ENCODE measurements at places on chromosomes 2 and 18.
A peak's percentile ranks its signal among the peaks of the same experiment; 100 is the strongest.

DNA sequence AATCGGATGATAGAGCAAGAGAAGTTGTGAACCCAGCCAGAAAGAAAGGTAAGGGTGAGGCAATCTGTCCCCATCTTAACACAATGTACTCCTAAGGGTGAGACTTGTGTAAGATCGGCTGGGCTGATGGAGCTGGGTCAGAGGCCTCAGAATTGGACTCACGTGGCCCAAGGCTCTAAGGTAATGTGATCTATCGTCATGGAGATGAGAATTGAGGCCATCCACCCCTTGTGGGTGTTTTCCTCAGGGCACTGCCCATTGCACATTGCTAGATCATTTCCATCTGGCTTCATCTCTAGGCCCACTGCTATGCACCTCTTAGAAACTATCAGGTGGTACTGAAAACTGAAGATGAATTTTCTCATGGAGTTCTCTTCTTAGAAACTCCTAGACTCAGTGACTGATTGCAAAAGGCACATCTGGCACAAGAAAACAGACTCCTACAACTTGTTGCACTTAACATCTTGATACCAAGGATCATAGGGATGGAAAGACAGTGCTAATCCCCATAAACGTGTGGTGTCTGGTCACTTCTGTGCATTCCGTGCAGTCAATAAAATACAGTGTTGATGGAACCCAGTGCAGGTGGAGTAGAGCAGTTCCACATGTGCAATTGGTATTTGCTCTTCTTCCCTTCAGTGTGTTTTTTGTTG lies 228.9 kb upstream of the FOSL2 start:
- H3K27ac ChIP-seq: peak overlapping the region; percentile 90
- H3K4me3 ChIP-seq: no peak overlapping the region
- H3K4me1 ChIP-seq: peaks cover 60% of the 10 kb centered on the region
- DNase-seq: peak; percentile 91
- no peaks in the 10 kb centered on the region for H3K36me3 ChIP-seq

- no peaks in the 10 kb centered on the region for H3K36me3 ChIP-seq
- H3K27me3 ChIP-seq: no peaks in the 10 kb centered on the region
- no peak for DNase-seq
- no peak overlapping the region for H3K4me3 ChIP-seq
- H3K4me1 ChIP-seq: no peaks in the 10 kb centered on the region
- no peak overlapping the region for H3K27ac ChIP-seq
These were observed 227.2 kb upstream of the KLHL29 start for GRCh38 chr2:23157812-23158211.

DNA sequence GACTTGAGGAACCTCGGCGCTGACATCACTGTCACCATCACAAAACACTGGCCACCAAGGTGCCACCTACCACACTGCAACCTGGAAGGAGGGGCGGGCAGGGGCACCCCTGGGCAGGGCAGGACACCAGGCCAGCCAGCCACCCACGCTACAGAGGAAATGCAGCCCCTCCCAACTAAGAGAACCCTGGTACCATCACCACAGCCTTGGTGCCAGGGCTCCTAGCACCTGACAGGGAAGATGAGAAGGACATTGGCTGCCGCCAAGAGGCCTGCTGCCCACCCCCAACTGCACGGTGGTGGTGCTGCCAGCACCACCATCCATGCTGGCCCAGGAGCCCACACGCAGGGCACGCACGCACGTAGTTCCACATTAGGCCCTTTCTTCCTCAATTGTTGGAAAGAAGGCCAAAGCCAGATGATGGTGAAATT lies 88.7 kb downstream of the HDAC4 start:
- H3K4me1 ChIP-seq: peaks cover 68% of the 10 kb centered on the region
- no peaks in the 10 kb centered on the region for H3K27me3 ChIP-seq
- peak; percentile 85 for DNase-seq
- no peaks in the 10 kb centered on the region for H3K36me3 ChIP-seq
- peak overlapping the region; percentile 99 for H3K27ac ChIP-seq

DNA sequence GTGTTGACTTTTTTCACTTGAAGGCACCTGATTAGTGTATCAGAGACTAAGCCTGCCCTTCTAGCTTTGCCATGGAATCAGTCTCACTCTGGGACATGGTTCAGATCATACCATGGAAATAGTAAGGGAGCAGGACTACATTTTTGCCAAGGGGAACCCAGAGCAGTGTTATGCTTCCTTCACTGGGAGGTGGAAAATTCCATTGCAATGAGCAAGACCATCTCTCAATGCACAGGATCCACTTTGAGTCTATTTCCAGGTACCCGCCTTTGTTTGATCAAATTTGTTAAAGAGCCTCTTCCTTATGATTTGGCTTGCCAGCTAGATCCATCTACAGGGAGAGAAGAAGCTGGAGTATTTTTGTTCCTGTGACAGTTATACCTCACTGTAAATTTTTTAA lies 395.8 kb downstream of the MTX2 start:
- no peaks in the 10 kb centered on the region for H3K27me3 ChIP-seq
- no peak for DNase-seq
- no peak overlapping the region for H3K27ac ChIP-seq
- no peaks in the 10 kb centered on the region for H3K36me3 ChIP-seq

- H3K4me3 ChIP-seq: no peak overlapping the region
- no peaks in the 10 kb centered on the region for H3K4me1 ChIP-seq
- no peak for DNase-seq
- H3K27me3 ChIP-seq: no peaks in the 10 kb centered on the region
- no peaks in the 10 kb centered on the region for H3K36me3 ChIP-seq
These were observed 191.5 kb upstream of the SALL3 start for GRCh38 chr18:78788161-78788560.

DNA sequence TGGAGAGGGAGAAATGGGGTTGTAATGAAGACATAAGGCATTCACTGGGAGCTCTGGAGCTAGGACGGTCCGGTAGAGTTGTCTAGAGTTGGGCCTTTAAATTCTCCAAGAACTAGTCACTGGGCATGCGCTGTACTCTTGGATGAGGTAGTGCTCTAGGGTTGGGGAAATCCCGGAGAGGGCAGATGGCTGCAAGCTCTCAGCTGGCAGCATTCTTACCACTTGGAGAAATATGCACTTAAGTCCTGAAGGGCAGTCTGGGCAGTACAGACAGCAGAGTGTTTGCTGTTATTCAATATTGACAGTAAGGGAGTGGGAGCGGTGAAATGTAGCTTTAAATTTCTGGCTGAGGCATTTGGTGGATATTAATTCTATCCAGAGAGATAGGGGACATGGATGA lies 214.6 kb downstream of the RDH14 start:
- no peak overlapping the region for H3K4me3 ChIP-seq
- no peak overlapping the region for H3K27ac ChIP-seq
- H3K4me1 ChIP-seq: no peaks in the 10 kb centered on the region
- no peaks in the 10 kb centered on the region for H3K27me3 ChIP-seq

DNA sequence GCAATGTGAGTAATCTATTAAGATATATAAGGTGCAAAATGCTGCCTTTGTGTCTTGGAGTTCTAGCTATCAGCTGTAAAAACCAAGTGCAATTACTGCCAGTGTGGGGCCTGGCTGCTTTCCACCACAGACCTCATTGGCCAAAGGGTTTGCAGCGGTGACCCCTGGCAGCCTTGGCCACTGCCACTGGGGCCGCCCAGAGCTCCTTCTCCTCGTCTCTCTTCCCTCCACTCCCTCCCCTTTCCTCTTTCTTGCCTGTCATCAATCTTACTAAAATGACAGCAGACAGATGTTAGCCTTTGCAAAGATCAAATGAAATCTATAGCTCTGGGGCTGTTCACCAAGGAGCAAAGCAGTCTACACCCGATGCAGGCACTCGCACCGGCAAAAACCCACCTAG lies 986.3 kb downstream of the BCL11A start:
- DNase-seq: no peak
- H3K27ac ChIP-seq: no peak overlapping the region
- peaks cover 8% of the 10 kb centered on the region for H3K4me1 ChIP-seq
- H3K27me3 ChIP-seq: no peaks in the 10 kb centered on the region

DNA sequence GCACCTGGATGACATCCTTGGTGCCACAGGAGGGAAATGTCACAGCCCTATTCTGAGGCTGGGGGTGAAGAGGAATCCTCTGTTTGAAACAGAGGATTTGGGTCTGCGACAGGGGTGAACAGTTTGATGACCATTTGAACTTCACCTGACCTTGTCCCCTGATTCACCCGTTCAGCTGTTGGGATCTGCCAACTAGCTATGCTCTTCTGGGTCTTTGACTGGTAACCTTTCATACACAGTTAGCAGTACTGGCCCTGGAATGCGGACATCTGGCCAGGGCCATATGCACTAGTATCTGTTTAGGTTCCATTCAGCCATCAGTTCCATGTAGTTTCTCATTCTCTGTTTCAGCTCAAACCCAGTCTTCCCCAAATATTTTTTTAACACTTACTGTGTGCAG lies 72.6 kb upstream of the MCFD2 start:
- peaks cover 49% of the 10 kb centered on the region for H3K4me1 ChIP-seq
- no peaks in the 10 kb centered on the region for H3K36me3 ChIP-seq
- H3K27ac ChIP-seq: peak overlapping the region; percentile 65
- no peak overlapping the region for H3K4me3 ChIP-seq
- H3K27me3 ChIP-seq: no peaks in the 10 kb centered on the region

- no peak overlapping the region for H3K4me3 ChIP-seq
- no peaks in the 10 kb centered on the region for H3K36me3 ChIP-seq
- H3K27ac ChIP-seq: no peak overlapping the region
- H3K27me3 ChIP-seq: peaks cover 2% of the 10 kb centered on the region
- DNase-seq: no peak
These were observed 95.6 kb downstream of the TWIST2 start for GRCh38 chr2:238943338-238944067.

- H3K27ac ChIP-seq: no peak overlapping the region
- H3K36me3 ChIP-seq: no peaks in the 10 kb centered on the region
- no peak for DNase-seq
These were observed 465.8 kb downstream of the PARD3B start for GRCh38 chr2:205011031-205011430.

DNA sequence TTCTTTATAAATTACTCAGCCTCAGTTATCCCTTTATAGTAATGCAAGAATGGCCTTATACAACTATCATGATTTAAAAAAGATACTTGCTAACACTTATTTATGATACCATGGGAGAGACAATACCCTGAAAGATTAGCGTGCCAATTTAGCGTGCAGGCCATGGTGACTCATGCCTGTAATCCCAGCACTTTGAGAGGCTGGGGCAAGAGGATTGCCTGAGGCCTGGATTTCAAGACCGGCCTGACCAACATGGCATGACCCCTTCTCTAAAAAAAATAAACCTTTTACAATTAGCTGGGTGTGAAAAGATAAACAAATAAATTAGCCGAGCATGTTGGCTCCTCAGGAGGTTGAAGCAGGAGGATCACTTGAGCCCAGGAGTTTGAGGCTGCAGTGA lies 493.4 kb upstream of the FSIP2 start:
- H3K27me3 ChIP-seq: no peaks in the 10 kb centered on the region
- no peak overlapping the region for H3K4me3 ChIP-seq
- no peaks in the 10 kb centered on the region for H3K36me3 ChIP-seq

- H3K27me3 ChIP-seq: no peaks in the 10 kb centered on the region
- no peak for DNase-seq
- H3K4me1 ChIP-seq: peaks cover 8% of the 10 kb centered on the region
- H3K4me3 ChIP-seq: no peak overlapping the region
- no peaks in the 10 kb centered on the region for H3K36me3 ChIP-seq
These were observed 42.5 kb downstream of the STEAP3 start for GRCh38 chr2:119266091-119266589.

- no peaks in the 10 kb centered on the region for H3K4me1 ChIP-seq
- DNase-seq: no peak
- no peaks in the 10 kb centered on the region for H3K27me3 ChIP-seq
- no peaks in the 10 kb centered on the region for H3K36me3 ChIP-seq
These were observed 482.6 kb downstream of the PIK3C3 start for GRCh38 chr18:42437646-42438045.

- no peaks in the 10 kb centered on the region for H3K4me1 ChIP-seq
- peaks cover 6% of the 10 kb centered on the region for H3K36me3 ChIP-seq
- H3K27me3 ChIP-seq: no peaks in the 10 kb centered on the region
- DNase-seq: no peak
- no peak overlapping the region for H3K4me3 ChIP-seq
- H3K27ac ChIP-seq: no peak overlapping the region
These were observed 23.5 kb downstream of the ELP2 start for GRCh38 chr18:36153203-36153602.

- H3K36me3 ChIP-seq: no peaks in the 10 kb centered on the region
- no peak for DNase-seq
- no peaks in the 10 kb centered on the region for H3K27me3 ChIP-seq
- no peak overlapping the region for H3K4me3 ChIP-seq
These were observed 60.2 kb upstream of the ALPP start for GRCh38 chr2:232318169-232318855.

GRCh38 chr18:4004183-4004829 lies 450.8 kb downstream of the DLGAP1 start:
- H3K27me3 ChIP-seq: no peaks in the 10 kb centered on the region
- no peak overlapping the region for H3K27ac ChIP-seq
- H3K36me3 ChIP-seq: no peaks in the 10 kb centered on the region

DNA sequence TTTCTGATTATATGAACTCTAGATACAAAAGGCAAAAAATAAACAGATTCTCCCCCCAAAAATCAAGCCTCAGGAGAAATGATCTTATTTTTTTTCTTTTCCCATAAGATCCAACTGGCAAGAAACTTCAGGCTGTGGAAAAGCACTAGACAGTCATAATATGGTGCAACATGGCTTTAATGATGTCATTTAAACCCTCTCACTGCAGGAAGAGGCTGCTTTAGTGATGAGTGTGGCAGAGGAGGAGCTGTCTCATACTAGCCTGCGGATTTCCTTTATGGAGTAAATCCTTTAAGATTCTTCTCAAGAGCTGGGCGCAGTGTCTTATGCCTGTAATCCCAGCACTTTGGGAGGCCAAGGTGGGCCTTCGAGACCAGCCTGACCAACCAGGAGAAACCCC lies 83.3 kb upstream of the CD28 start:
- H3K27ac ChIP-seq: no peak overlapping the region
- no peaks in the 10 kb centered on the region for H3K4me1 ChIP-seq
- DNase-seq: no peak
- no peak overlapping the region for H3K4me3 ChIP-seq

GRCh38 chr2:172480301-172481218 lies 53.2 kb downstream of the ITGA6 start:
- no peak for DNase-seq
- H3K4me1 ChIP-seq: peaks cover 12% of the 10 kb centered on the region
- H3K4me3 ChIP-seq: no peak overlapping the region
- no peak overlapping the region for H3K27ac ChIP-seq
- no peaks in the 10 kb centered on the region for H3K27me3 ChIP-seq
- peaks cover 9% of the 10 kb centered on the region for H3K36me3 ChIP-seq

GRCh38 chr2:160913323-160913722 lies 246.9 kb upstream of the TANK start:
- DNase-seq: no peak
- no peaks in the 10 kb centered on the region for H3K36me3 ChIP-seq
- H3K27me3 ChIP-seq: no peaks in the 10 kb centered on the region
- no peaks in the 10 kb centered on the region for H3K4me1 ChIP-seq
- H3K4me3 ChIP-seq: no peak overlapping the region

DNA sequence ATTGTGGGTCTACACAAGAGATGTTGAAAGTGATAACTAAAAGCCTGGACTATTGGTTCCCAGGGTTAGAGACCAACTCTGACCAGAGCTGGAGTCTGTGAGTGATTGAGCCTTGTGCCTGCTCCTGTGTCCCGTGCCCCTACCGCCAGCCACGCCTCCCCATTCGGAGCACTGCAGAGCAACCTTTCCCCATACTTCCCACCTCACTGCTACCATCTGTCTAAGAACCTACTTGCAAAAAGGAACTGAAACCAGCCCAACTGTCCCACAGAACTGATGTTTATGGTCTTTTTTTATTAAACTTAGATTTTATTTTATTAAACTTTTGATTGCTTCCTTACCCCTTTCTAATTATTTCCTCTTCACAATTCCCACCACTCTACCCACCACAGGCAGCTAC lies 300.3 kb upstream of the MGAT5 start:
- no peak for DNase-seq
- H3K27ac ChIP-seq: no peak overlapping the region
- H3K27me3 ChIP-seq: no peaks in the 10 kb centered on the region
- H3K36me3 ChIP-seq: no peaks in the 10 kb centered on the region
- H3K4me1 ChIP-seq: no peaks in the 10 kb centered on the region

Data from gastrocnemius medialis (tissue), 4 donors.